ENCODE measurements at places on chromosomes 16 and 17. TPM values are rescaled to one million over a fixed set of nuclear protein-coding genes. Genes with fewer than 3 reads are reported as not detected.

DNA sequence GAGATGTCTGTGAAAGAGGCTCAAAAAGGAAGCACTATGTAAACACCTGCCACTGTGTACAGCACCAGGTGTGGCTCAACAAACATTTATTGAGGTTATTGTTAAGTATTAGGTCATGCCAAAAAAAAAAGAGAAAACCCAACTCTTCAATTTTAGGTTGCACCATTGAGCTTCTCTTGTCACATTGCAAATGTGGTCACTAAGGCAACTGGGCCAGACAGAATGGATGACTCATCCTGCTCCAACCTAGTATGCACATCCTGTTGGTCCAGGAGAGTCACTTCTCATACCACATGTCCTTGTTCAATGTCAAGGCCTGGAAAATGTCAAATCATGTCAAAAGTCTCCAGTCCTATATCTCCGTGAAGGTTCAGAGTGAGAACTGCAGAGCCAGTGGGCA lies 25.0 kb downstream of the HOXB1 start:
- no peaks in the 10 kb centered on the region for H3K36me3 ChIP-seq
- no peaks in the 10 kb centered on the region for H3K4me1 ChIP-seq
- DNase-seq, result no peak

GRCh38 chr17:20053361-20053964 lies 44.3 kb downstream of the SPECC1 start:
- no peak overlapping the region for H3K4me3 ChIP-seq
- DNase-seq, result no peak
- H3K36me3 ChIP-seq, result no peaks in the 10 kb centered on the region
- no peaks in the 10 kb centered on the region for H3K4me1 ChIP-seq
- no peak overlapping the region for H3K27ac ChIP-seq

DNA sequence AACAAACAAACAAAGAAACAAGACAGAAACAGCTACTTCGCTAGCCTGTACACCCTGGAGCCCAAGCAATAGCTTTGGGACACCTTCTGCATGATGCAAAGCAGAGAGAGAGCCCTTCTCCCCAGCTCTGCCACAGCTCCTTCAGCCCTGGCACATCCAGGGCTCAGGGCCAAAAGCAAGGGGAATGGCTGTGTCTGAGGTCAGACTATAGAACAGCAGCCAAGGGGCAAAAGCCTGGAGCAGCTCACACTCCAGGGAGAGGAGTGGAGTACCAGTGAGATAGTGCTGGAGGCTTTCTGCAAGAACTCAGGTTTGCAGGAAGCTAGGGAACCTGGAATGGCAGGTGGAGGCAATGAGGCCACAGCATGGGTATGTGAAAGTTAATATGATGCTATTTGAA lies 11.6 kb upstream of the SEPHS2 start:
- no peak overlapping the region for H3K27ac ChIP-seq
- no peak overlapping the region for H3K4me3 ChIP-seq
- H3K27me3 ChIP-seq, result no peaks in the 10 kb centered on the region
- no peaks in the 10 kb centered on the region for H3K4me1 ChIP-seq
- DNase-seq, result no peak

GRCh38 chr17:50166518-50167181 lies 845 bp downstream of the SGCA start:
- H3K27me3 ChIP-seq, result no peaks in the 10 kb centered on the region
- DNase-seq, result no peak
- no peak overlapping the region for H3K27ac ChIP-seq
- no peak overlapping the region for H3K4me3 ChIP-seq
- no peaks in the 10 kb centered on the region for H3K4me1 ChIP-seq

The GRB7 gene
- 9.9 TPM for total RNA-seq
